KG1 (cell line): ENCODE measurements at places on chromosomes 13 and 19.
A peak's percentile ranks its signal among the peaks of the same experiment; 100 is the strongest.

- DNase-seq, result no peak
These were observed 12.3 kb downstream of the KCNN4 start for GRCh38 chr19:43768273-43769050.

- DNase-seq, result no peak
These were observed 1519.9 kb upstream of the MIR17HG start for GRCh38 chr13:89827552-89827951.

GRCh38 chr13:87035526-87035925, 635.6 kb upstream of the SLITRK5 start:
- no peak for DNase-seq

DNA sequence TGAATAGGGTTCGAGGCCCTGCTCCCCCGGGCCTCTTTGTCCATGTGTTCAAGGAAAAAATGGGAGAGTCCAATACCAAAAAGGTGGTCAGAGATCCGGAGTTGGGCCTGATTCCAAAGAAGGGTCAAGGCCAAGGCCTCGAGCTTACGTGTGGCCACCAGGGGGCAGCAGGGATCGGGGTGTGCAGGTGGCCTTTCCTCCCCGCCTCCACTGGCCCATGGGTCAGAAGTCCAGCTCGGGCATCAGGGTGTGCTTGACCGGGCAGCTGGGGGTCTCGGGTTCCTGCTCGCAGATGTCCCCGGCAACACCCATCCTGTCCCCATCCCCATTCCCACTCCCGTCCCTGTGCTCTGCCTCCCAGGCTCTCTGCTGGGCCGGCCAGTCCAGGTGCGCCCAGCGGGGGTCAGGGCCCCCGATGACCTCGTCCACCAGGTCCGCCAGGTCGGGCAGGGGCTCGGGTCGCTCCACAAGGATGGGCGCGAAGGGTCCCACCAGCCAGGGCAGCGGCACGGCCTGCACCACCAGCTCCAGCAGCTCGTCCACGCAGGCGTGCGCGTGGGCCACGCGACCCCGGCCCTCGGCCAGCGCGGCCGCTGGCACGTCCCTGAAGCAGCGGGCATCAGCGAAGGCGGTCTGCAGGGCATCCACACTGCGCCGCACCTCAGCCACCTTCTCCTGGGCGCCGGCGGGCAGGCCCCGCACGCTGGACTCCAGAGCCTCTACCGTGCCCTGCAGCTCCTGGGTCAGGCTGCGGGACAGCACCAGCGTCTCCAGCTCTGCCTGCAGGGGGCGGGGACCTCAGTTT, 5.2 kb upstream of the PLIN4 start:
- DNase-seq, result peak; percentile 32

DNA sequence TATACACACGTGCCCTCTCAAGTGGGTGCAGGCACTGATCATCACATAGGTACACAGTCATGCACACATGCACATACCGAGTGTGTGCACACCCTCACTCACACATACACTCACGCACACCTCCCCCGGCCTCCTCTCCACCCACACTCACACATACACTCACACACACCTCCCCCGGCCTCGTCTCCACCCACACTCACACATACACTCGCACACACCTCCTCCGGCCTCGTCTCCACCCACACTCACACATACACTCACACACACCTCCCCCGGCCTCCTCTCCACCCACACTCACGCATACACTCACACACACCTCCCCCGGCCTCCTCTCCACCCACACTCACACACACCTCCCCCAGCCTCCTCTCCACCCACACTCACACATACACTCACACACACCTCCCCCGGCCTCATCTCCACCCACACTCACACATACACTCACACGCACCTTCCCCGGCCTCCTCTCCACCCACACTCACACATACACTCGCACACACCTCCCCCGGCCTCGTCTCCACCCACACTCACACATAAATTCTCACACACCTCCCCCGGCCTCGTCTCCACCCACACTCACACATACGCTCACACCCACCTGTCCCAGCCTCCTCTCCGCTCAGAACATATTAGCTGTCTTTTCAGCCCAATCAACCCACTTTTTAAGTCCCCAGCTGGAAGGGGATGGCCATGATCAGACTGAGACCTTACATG, 105.2 kb upstream of the VSTM2B start:
- no peak for DNase-seq

GRCh38 chr19:764301-764700, 13.4 kb downstream of the MISP start:
- DNase-seq, result no peak

GRCh38 chr13:71171740-71172139, 695.3 kb downstream of the DACH1 start:
- no peak for DNase-seq

GRCh38 chr13:73268306-73268705, 209.5 kb downstream of the KLF5 start:
- no peak for DNase-seq

DNA sequence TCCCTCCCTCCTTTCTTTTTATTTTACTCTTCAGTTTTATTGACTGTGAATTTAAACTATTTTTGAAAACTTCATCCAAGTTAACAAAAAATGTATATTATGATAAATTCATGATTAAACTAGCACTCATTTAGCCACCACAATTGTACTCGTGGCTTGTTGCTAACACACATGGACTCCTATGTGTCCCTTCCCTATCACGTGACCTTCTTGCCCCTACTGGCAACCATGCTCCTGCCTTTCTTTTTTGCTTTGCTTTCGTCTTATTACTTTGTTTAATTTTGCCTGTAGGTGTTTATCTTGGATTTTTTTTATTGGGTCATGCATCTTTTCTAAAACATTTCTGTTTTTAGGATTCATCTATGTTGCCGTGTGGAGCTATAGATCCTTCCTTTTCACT, 8.2 kb downstream of the CLC start:
- no peak for DNase-seq

DNA sequence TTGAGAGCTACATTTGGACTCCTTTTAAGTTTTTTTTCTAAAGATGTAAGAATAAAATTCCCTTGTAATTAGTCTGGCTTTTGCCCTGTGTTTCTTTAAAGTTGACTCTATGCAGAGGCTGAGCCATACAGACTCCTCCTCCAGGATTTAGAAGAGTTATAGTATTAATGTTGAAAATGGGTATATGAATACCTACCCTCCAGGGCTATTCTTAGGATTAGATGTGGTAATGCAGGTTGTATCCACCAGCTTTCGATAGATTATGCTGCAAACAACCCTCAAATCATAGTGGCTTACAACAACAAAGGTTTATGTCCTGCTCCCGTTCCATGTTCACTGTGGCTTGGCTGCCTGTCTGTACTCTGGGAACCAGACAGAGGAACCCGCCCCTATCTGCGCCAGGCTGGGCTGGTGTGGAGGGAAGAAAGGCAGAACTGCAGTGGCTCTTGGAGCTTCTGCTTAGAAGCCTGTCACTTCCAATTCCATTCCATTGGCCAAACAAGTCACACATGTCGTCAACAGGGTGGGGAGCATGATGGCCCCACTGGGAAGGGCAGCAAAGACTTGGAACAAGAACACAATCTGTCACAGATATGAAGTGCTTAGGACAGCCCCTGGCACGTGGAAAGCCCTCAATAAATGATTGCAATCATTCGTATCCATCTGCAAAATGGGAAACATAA, 290.8 kb downstream of the FOXO1 start:
- DNase-seq, result no peak

GRCh38 chr13:78437781-78438180, 165.6 kb downstream of the POU4F1 start:
- no peak for DNase-seq

DNA sequence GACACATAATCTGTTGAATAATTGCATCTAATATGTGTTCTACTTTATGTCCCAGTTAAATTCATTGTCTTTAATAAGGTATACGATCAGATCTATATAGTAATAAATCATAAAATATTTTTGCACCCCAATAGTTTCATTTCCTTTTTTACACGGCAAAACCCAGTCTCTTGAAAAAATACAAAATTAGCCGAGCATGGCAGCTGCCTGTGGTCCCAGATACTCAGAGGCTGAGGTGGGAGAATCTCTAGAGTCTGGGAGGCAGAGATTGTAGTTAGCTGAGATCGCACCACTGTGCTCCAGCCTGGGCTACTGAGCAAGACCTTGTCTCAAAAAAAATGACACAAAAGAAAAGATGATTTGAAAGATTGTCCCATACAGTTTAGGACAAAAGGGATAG, 52.3 kb upstream of the PARP4 start:
- no peak for DNase-seq

GRCh38 chr19:10885201-10886169, 14.1 kb downstream of the CARM1 start:
- no peak for DNase-seq

GRCh38 chr19:37969695-37970094, 62.7 kb downstream of the SIPA1L3 start:
- no peak for DNase-seq

GRCh38 chr19:38703509-38703908, 40.8 kb downstream of the CAPN12 start:
- DNase-seq, result no peak

DNA sequence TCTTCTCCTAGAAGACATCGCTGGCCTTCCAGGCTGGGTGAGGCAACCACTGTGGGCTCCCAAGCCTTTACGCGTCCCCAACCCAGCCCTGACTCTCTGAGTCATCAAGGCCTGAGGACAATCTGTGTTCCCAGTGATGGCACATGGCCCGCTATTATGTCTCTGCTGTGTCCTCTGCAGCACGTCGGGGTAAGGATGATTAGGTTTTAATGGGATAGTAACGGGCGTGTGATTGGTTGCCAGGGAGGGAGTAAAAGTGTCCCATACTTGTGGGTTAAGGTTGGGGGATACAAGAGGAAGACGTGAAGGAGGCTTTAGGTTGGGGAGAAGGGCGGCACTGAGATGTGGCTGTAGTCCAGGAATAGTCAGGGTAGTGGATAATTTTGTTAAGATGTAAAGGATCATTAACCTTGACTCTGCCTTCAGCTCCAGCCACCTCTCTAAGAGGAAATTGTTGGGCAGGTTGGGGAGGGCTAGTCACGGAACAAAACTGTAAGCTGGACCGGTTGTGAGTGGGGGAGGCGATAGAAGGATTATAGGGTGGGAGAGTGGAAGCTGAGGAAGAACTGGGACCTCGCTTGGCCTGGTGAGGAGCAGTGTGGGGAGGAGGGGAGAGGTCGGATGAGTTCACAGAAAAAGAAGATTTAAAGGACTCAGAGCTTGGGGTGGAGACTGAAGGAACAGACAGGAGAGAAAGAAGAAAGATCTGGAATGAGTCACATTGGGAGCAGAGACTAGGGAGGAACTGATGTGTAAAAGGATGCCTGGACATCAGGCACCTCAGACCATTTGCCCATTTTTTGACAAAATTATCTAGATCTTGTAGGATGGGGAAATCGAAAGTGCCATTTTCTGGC, 27.9 kb upstream of the IGFL1 start:
- no peak for DNase-seq

GRCh38 chr19:14138576-14139265, 2.3 kb upstream of the ASF1B start:
- no peak for DNase-seq

DNA sequence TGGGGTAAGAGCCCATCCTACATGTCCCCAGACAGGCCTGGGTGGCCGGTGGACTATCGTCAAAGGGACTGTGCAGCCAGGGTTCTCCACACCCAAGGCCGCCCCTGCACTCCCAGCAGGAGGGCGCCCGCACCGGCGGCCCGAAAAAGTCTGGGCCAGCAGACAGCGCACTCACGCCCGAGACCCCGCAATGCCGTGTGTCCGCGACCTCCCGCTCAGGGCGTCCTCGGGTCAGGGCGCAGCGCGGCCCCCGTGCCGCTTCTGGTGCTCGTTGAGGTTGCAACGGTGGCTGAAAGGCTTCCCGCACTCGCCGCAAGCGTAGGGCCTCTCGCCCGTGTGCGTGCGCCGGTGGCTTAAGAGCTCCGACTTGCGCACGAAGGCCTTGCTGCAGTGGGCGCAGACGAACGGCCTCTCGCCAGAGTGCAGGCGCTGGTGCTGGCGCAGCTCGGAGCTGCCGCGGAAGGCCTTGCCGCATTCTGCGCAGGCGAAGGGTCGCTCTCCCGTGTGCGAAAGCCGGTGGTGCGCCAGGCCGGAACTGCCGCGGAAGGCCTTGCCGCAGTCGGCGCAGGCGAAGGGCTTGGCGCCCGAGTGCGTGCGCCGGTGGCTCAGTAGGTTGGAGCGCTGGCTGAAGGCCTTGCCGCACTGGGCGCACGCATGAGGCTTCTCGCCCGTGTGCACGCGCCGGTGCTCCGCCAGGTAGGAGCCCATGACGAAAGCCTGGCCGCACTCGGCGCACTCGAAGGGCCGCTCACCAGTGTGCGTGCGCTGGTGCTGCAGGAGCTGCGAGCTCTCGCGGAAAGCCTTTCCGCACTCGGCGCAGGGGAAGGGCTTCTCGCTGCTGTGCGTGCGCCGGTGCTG, 2.8 kb upstream of the A1BG start:
- no peak for DNase-seq

GRCh38 chr13:40662866-40663265, 3.6 kb downstream of the FOXO1 start:
- DNase-seq, result no peak

DNA sequence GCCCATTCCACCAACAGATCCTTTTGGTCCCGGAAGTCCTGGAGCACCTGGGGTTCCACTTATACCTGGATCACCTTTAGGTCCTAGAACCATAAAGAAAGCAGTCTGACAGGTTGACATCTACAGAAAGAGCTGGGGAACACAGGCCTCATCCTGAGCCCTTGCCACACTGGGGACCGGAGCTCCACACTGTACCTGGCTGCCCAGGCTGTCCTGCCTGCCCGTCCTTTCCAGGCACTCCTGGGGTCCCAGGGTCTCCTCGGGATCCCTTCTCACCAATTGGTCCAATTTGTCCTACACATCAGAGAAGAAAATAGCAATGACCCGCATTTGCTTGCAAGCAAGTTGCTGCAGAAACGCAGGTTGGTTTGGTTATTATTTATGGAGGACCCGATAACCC, 130.5 kb downstream of the COL4A1 start:
- no peak for DNase-seq

DNA sequence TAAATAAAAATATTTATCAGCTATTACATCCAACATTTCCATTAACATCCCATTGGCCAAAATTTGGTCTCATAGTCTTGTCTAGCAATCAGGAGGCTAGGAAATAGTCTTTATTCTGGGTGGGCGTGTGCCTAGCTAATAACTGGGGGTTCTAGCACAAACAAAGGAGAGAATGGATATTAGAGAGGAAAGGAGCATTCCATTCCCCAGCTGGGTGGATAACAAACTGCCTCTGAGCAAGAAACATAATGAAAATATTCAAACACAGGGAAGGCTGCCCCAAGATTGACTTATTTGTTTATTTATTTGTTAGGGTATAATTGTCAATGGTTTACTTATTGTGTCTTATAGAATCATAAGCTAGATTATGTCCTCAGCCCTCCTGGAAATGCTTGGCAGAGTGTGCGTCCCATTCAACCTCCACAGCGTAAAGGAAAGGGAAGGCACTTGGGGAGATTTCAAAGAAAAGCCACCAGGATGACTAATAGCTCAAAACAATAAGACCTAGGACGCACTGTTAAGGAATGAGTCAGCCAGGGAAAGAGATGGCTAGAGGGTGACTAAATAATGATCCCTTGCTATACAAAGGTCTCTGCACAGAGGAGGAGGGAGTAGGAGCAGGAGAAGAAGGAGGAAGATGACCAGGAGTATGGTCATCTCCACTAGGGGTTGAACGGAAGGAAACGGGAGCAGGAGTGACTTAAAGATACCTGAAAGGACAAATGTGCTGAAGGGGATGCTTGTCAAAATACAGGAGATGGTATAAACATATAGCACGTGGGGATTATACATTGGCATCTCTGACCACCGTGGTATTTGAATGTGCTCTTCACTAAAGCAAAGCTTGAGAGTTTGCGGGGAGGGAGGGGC, 23.5 kb upstream of the USP12 start:
- DNase-seq, result no peak
